ENCODE measurements at places on chromosomes 1 and 21.

GRCh38 chr1:226181996-226182714, 4.4 kb downstream of the ACBD3 start:
- peak; percentile 42 for DNase-seq

- no peak for DNase-seq
Measured at GRCh38 chr1:119908661-119909060, 12.3 kb upstream of the ADAM30 start.

- peak; percentile 12 for DNase-seq
Measured at GRCh38 chr1:34066981-34067603, 97.9 kb downstream of the CSMD2 start.

- no peak for DNase-seq
Measured at GRCh38 chr1:2865571-2866421, 64.3 kb upstream of the TTC34 start.

- no peak for DNase-seq
Measured at GRCh38 chr1:230463760-230464159, 37.6 kb upstream of the PGBD5 start.

Measured in urothelium cell line (cell line).